ENCODE measurements at places on chromosomes 12 and 14.

DNA sequence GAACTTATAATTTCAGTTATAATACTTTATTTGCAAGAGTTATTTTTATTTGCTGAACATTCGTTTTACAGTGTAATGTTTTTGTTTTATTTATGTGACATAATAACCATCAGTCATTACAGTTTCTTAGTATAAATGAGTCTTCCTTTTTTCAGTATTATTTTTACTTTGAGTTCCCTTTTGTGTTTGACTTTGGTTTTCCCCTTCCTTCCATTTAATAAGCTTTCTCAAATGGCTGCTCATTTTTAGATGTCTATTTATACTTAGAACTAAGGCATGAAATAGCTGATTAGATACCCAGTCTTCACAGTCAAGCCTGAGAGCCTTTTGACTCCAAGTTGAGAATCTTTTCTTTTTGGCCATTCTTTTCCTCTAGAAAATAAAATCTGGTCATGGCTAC, 404.5 kb downstream of the LRFN5 start:
- no peak for DNase-seq

- DNase-seq: no peak
These were observed 11.9 kb downstream of the NPAS3 start for GRCh38 chr14:32950584-32950983.

DNA sequence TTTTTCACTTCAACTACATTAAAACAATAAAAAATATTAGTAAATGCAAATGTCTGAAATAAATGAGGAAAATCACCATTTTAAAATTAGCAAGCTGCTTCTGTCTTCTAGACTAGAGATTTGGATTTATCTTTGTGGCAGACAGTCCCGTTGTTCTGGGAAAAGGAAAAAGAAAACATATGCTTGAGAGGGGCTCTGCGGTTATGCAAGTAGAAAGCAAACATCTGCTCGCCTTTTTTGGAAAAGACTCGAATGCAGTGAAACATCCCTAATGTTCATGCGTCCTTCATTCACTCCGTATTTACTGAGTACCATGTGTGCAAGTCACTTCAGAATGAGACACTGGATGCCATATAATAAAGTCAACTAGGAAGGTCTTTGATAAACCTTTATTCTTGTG, 44.9 kb downstream of the IFNG start:
- no peak for DNase-seq

- no peak for DNase-seq
These were observed 14.1 kb upstream of the ETV6 start for GRCh38 chr12:11635341-11635740.

- peak; percentile 36 for DNase-seq
These were observed 144.7 kb downstream of the ALX1 start for GRCh38 chr12:85424581-85425348.

GRCh38 chr12:6074979-6075585, 49.4 kb downstream of the VWF start:
- DNase-seq: peak; percentile 51

DNA sequence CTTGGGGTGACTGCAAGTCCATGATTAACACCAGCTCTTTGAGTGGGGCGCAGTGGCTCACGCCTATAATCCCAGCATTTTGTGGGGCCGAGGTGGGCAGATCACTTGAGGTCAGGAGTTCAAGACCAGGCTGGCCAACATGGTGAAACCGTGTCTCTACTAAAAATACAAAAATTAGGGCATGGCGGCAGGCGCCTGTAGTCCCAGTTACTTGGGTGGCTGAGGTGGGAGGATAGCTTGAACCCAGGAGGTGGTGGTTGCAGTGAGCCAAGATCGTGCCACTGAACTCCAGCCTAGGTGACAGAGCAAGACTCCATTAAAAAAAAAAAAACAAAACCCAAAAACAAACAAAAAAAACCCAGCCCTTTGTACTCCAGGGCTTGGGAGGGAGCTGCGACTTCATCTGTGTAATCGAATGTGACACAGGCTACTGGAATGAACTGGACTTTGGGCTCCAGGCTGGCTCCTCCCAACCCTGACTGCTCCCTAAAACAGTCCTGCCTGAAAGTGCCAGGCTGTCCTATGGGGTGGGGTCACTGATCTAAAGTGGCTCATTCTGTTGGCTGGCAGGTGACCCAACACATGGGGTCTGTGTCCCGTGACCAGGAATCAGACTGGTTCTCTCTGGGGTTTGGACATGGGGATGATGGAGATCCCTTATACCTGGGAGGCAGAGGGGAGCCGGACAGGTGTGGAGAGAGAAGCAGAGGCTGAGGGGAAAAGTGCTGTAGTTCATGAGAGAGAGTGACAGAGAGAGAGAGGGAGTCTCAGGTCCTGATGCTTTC, 9.3 kb upstream of the C12orf43 start:
- DNase-seq: no peak

DNA sequence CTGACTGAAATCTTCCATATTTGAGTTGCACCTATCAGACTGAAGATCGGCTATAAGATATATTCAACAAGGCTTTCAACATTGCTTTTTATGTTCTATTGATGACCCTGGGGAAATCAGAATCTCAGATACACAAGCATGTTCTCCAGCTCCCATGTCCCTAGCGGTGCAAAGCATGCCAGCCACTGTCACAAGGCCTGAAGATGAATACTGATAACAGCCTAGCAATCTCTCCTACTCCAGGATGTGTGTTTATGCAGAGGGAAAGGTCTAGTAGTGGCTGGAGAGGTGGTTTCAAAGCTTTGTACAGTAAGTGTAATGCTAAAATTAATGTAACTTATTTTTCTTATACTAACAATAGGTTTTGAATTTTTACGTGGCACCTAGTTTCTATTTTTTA, 64.6 kb downstream of the SOX5 start:
- DNase-seq: no peak

- no peak for DNase-seq
These were observed 228.1 kb upstream of the CNTN1 start for GRCh38 chr12:40464121-40464520.

All from neural progenitor cell (in vitro differentiated cells).